ENCODE measurements at places on chromosomes 7 and 10.

GRCh38 chr10:127313996-127314700 is 117.8 kb upstream of the INSYN2A start:
- no peak for DNase-seq

GRCh38 chr7:116912269-116912909 is 40.9 kb upstream of the ST7 start:
- no peak for DNase-seq

DNA sequence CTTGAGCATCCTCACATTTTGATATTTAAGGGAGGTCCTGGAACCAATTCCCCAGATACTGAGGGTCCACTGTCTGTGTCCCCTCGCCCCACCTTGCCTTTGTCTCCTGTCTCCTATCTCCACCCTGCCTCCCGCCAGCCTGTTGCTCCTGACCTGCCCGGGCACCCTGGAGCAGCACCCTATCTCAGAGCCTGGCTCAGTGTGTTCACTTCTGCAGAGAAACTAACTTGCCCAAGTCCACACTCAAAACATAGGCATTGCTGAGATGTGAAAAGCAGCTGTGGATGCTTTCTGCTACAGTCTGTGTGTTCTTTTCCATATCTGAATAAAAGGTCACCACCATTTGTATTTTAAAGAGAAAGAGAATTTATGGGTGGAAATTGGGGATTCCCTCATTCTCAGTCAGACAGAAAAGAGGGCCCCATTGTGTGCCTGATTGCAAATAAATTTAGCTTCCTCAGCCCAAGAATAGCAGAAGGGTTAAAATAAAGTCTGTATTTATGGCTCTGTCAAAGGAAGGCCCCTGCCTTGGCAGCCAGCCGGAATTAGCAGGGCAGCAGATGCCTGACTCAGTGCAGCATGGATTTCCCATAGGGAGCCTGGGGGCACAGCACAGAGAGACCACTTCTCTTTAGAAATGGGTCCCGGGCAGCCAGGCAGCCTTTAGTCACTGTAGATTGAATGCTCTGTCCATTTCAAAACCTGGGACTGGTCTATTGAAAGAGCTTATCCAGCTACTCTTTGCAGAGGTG is 161.3 kb downstream of the EGFR start:
- no peak for DNase-seq

DNA sequence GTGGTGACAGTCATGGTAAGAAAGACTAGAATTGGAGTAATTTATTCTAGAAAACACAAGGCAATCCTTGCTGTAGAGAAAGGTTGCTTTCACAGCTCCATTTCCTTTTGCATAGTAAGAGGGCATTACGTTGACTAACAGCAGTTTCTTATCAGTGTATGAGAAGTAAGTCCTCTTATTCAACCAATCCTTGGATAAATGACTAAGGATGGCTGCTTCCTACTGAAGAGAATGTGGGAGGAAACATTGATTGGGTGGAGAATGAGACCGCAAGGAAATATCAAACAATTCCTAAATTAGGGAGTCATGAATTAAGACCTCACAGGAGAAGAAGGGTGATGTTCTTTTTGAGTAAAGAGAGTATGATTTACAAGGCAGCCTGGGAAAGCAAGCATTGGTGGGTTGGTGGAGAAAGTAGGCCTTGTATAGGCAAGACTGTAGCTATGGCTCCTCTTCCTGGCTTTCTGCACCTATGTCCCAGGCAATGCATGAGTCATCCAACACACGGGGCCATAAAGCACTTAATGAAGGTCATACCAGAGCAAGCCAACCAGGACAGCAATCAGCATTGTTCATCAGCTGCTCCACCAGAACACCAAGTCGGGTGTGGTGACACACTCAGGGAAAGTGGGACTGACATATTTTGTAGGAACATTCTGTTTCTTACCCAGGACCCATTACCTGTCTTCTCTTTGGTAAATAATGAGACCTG is 5.6 kb downstream of the MGAM start:
- DNase-seq = no peak

- DNase-seq = no peak
Measured at GRCh38 chr10:11625019-11625735, 13.7 kb upstream of the USP6NL start.

- no peak for DNase-seq
Measured at GRCh38 chr10:73058057-73058591, 38.5 kb downstream of the P4HA1 start.

- no peak for DNase-seq
Measured at GRCh38 chr7:46226860-46227259, 305.8 kb upstream of the IGFBP3 start.

DNA sequence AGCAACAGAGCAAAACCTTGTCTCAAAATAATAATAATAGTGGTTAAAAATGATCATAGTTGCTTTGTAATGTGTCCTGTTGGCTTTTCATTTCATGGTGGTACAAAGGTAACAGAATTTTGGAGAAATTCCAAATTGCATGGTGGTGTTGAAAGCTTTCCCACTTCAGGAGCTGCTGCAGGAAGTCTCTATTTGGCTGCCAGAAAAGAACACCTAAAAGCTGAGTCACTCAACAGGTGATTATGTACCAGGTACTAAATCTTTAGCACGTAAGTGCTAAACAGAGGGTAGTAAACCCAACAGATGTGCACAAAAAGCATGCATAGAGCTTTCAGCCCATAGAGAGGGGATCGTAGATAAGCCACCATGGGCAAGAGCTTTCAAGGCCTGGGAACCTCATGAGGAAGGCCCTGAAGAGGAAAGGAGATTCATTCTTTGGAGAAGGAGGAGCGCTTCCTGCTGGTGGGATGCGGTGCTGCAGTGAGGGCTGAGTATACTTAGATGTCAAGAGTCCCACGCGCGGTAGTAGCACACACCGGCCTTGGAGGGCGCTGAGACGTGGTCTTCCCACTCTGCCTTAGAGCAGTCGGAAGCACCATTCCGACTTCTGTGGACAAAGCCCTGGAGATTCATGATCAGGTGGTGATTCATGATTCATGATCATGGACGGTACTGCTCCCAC is 118.7 kb downstream of the RALA start:
- no peak for DNase-seq

Data from NCI-H187 treated with DMSO at 0.1 percent for 48 hours (cell line).